ENCODE measurements at places on chromosomes 7 and 10.

DNA sequence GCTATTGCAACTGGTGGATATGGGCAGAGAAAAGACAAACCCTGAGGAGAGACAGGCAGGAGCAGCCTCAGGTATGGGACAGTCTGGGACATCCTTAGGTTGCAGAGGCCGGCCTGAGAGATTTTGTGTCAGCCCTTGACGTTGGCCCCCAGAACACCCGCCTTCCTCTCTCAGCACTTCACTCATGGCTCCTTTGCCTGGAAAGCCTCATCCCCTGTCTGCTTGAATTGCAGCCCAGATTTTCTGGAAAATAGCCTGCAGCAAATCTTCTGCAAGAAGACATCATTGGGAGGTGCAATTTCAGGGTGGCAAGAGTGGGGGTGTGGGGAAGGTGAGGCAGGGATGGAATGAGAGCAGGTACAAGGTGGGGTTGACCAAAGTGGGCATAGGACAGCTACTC lies 2.2 kb upstream of the FRMD4A start:
- DNase-seq, result no peak

- no peak for DNase-seq
Measured at GRCh38 chr7:101625031-101625791, 3.9 kb downstream of the MYL10 start.

DNA sequence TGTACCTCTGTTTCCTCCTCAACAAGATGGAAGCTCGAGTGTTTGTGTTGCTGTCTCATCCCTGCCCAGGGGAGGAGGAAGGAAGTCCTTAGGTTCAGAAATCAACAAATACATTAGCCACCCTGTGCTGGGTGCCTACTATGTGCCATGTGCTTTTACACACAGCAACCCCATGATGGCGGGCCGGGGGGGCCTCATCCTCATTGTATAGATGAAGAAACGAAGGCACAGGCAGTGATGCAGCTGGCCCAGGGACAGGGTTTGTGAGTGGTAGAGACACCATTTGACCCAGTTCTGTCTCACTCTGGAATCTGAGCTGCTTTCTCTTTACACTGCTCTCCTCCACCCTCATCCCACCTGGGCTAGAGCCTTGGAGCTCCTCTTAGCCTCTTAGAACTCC lies 1.9 kb upstream of the CALHM2 start:
- no peak for DNase-seq

DNA sequence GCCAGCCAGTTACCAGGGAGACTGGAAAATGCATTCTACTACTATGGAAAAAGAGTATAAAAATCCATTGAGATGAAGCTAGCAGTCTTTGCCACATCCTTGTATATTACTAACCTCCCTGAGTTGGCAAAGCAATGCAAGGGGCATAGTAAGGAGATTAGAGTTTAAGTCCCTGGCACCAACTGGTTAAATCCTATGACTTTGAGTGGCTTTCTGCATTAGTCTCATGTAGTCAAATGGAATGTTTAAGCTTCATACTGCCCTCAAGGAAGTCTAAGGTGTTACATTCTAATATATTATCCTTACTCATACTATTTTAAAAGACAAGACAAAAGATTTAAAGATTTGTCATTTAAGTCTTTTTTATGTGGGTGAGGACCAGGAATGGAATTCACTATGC lies 110.1 kb downstream of the INHBA start:
- DNase-seq, result no peak

DNA sequence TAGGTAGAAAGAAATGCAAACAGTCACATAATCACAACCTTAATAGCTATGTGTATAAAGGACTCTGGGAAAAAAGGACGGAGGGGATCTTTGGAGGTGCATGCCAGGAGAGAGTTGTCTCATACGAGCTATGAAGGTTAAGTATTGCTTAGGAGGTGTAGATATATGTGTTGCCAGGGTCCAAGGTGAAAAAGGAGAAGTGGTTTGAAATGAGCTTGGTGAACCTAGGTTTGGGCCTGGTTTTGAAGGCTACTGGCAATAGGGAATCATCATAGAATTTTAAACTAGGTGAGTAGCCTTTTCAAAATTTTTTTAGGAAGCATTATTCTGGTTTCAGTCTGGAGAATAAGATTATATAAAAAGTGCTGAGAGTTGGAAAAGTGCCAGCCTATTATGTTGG lies 336.8 kb downstream of the AUTS2 start:
- no peak for DNase-seq

Measured in thyroid gland (tissue), 4 donors.